Kidney epithelial cell (primary cell): ENCODE measurements at places on chromosomes 12 and 14. TPM values are rescaled to one million over a fixed set of nuclear protein-coding genes. Genes with fewer than 3 reads are reported as not detected.

- DNase-seq: no peak
Measured at GRCh38 chr12:108302403-108303311, 36.5 kb downstream of the CMKLR1 start.

- no peak for DNase-seq
Measured at GRCh38 chr12:100213016-100213891, 12.6 kb downstream of the ACTR6 start.

- DNase-seq: no peak
Measured at GRCh38 chr12:48442179-48442847, 30.0 kb upstream of the ANP32D start.

The CMA1 gene
- not detected in 2 replicates for total RNA-seq

GRCh38 chr12:129959889-129960288, 56.1 kb upstream of the TMEM132D start:
- DNase-seq: no peak

GRCh38 chr14:24095271-24096068, 1.4 kb downstream of the PCK2 start:
- no peak for DNase-seq

- DNase-seq: no peak
Measured at GRCh38 chr12:46439793-46440511, 67.4 kb upstream of the SLC38A2 start.

The RDH16 gene
- total RNA-seq: not detected in 2 replicates

DNA sequence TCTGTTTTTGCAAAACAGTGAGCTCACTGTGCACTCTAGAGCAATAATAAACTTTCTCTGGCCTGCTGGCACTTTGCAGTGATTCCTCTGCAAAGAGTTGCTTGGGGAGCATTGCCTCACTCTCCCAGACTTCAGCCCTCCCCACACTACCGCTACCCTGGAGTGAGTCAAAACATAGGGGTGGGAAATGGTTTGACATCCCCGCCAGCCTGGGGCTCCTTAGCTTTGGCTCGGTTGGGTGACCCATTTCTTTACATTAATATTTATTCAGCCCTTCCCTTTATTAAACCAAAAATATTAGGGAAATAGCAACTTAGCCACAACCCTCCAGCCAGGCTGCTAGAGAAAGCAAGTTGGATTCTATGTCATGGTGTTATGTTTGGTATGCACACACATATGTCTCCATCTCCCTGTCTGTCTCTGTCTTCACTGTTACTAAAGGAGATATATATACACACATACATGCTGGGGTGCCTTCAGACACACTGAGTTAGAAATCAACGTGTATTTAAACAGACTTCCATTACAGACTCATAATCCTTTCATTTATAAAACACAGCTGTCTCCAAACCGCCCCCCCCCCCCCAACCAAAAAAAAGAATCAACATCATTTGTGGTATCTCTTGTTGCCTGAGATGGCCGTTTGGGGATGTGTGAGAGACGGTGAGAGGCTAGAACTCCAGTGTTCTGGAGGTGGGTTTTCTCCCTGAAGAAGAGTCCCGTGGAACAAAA, 3.4 kb upstream of the IRF2BPL start:
- no peak for DNase-seq

The NRXN3 gene
- total RNA-seq: 1.6 TPM in 2 replicates

- DNase-seq: no peak
Measured at GRCh38 chr12:2854669-2855453, 2.0 kb downstream of the TEX52 start.

GRCh38 chr12:47245623-47246022, 165.9 kb upstream of the AMIGO2 start:
- DNase-seq: no peak

DNA sequence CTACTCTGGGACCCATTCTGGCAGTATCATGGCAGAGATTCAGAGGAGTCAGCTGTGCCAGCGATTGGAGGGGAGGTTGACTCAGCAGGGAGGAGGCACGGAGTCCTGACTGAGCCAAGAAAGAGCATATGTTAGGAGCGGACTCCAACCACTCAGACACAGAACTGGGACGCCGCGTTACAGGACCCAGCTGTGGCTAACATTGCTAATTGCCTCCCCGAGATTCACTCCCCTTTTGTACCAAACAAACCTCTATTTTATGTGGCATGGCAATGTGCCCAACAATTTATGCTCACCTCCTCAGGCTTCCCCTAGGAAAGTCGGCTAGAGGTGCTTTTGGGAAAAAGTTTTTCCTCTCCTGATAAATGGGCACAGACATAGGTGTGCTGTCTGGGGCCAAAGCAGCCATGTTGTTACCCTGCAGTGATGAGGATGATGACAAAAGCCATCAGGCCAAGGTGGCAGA, 15.2 kb upstream of the CLIP1 start:
- no peak for DNase-seq

The ASIC1 gene
- total RNA-seq: 0.75 and 3.6 TPM in 2 replicates

DNA sequence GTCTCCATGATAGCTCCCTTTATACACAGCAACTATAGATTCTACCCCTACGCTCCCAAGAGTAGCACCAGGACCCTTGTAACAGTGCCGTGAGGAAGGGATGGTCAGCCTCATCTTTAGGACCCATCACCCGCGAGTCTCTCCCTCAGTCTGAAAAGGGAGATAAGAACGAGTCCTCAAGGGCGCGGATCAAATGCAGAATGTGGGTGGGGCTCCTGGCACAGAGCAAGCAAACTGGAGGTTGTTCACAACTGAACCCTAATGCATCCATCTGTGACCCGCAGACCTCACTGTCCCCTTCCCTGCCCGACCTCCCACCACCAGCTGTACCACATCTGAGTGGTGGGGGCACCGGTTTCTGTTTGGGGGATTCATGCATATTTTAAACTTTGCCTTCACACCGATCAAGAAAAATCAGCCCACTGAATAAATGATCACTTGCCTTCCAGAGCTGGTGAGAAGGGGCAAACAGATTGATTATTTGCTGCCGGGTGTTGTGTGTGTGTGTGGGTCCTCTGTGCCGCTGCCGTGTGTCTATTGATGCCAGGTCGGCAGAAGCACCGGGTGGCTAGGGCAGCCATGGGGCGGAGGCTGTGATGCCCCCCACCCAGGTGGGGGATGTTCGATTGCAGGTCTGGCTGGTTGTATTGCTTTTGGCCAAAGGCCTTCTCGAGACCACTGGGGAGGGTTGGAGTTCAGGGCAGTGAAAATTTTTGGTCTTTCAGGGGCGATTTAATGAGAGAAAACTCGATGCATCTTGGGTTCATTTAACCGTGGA, 35.7 kb upstream of the BEGAIN start:
- no peak for DNase-seq

- no peak for DNase-seq
Measured at GRCh38 chr12:109302358-109302757, 6.7 kb downstream of the FOXN4 start.

The C1R gene
- 7.5 and 13.5 TPM in 2 replicates for total RNA-seq

GRCh38 chr12:6039894-6040601, 84.4 kb downstream of the VWF start:
- no peak for DNase-seq

DNA sequence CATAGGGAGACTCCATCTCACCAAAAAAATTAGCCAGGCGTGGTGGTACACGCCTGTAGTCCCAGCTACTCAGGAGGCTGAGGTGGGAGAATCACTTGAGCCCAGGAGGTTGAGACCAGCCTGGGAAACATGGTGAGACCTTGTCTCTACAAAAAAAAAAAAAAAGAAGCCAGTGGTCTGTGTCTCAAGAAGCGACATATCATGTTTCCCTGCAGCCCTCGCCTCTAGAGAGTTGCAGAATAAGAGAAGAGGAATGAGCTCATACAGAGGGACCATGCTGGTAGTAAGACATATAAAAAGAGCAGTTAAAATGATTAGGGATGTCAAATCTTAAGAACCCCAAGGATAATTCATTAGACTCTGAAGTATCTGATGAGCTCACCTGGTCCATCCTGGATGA, 39.4 kb upstream of the BICDL1 start:
- no peak for DNase-seq

The RIPK3 gene
- 2.3 and 2.9 TPM in 2 replicates for total RNA-seq

The ZCCHC8 gene
- total RNA-seq: 23.4 and 25.3 TPM in 2 replicates

The DLGAP5 gene
- 4.4 and 5.3 TPM in 2 replicates for total RNA-seq

The PDE3A gene
- total RNA-seq: 1.4 and 1.8 TPM in 2 replicates

- DNase-seq: no peak
Measured at GRCh38 chr12:85188619-85189018, 91.4 kb upstream of the ALX1 start.
